ENCODE measurements at places on chromosomes 3 and 15.

DNA sequence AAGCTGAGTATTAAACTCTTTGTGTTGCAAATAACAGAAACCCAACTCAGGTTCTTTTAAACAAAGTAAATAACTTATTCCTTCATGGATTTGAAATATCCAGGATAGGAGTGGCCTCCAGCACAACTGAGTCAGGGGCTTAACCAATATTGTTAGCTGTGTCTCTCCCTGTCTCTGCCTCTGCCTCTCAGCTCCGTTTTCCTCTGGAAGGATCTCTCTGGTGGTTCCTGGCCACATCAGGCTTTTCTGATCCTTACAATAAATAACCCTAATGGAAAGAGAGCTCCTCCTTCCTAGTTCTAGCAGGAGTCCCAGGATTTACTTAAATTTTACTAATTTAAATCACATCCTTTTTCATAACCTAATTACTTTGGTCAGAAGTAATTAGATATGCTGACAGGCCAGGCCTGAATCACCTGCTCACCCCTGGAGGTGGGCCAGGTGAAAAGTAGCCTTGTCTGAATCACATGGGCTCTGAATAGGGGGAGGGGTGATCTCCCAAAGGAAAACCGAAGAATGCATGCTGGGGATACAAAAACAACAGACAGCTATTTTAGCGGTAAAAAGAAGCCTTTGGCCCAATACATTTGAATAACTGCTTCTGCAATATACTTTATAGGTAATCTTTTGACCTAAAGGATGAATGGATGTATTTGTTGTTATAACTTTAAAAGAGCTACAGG is 75.4 kb downstream of the REC114 start:
- no peak for DNase-seq

GRCh38 chr15:87493803-87494202 is 762.7 kb downstream of the NTRK3 start:
- no peak for DNase-seq

DNA sequence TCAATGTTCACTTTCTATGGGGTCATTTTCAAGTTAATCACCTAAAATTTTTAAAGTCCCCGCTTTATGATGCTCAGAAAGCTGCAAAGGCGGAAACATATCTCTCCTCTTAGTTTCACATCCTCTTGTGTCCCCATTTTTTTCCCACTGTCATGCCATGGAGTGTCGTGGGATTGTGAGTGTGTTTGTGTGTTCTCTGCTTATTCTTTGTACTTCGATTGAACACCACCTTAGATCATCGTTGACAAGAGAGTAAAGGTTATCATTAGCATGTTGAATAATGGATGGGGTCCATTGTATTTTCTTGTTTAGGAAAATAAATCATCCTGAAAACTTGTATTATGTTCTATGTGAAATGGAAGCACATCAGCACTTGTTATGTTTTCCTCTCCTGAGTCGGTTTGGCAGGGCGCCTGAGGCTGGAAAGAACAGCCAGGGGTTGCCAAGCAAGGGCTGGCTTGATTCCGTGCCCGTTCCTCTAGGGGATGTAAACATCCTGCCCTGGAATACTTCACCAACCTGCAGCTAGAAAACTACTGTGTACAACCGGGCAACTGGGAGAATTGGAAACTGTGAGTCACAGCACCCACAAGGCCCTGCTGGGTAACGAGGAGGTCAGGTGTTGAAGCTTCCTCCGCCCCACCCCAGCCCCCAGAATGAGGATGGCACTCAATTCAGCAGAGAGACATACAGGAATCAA is 67.2 kb downstream of the EIF4E3 start:
- DNase-seq, result no peak

GRCh38 chr3:135491491-135492205 is 473.9 kb upstream of the PPP2R3A start:
- DNase-seq, result no peak

DNA sequence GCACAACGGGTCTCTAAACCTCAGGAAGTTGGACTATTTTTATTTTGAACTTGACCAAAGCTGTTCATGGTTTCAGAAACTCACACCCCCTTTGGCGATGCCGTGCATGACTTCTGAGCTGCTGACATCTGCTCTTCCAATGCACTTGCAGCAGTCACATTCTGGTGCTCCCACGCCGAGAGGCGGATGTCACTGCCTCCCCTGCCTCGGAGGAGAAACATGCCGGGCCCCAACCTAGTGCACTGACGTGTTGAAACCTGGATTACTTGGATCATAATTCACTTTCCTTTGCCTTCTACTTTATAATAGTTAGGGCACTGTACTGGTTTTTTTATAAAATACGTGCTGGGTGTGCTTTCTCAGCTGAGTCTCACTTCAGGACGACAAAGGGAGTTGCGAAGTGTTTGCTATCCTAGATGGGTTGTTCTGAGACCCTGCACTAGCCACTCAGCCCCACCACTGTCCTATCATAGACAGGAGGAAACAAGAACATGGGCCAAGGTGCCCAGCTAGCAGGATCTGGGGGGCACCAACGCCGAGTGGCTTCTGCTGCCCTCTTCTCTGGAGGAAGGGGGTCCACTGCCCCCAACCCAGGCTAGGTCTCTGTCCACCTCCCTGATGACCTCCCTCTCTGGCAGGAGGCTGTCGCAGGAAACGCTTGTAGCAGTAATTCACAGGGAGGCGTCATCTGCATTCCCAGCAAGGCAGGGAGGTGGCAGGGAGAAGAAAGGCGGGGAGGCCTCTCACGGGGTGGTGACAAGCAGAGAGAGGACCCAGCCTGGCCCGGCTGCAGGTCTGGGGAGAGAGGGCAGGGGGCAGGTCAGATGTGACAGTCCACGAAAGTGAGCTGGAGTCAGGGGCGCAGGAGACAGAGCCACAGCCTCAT is 158.8 kb upstream of the IQSEC1 start:
- DNase-seq, result no peak

GRCh38 chr15:73385205-73385604 is 16.4 kb upstream of the HCN4 start:
- DNase-seq, result no peak

GRCh38 chr3:129736070-129736469 is 129.6 kb upstream of the PLXND1 start:
- no peak for DNase-seq

DNA sequence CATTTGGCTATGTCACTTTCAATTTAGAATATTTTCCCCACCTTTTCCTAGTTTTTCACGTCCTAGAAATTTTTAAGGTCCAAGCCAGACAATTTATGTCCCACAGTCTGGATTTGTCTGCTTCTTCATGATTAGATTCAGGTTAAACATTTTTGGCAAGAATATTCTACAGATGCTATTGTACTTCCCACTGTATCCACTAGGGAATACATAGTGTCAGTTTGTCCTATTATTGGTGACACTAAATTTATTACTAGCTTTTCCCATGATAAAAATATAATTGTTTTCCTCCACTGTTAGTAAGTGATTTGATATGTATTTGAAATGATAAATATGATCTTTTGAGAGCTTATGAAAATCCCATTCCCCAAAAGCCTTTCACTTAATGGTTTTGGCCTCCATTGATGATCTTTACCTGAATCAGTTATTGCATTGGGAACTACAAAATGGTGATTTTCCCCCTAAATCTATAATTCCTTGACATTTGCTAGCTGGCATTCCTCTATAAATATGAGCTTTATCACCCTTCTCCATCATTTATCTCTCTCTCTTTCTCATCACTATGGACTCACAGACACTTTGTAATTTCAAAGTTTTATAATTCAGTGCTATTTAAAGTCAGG is 8.3 kb downstream of the ARL14 start:
- DNase-seq, result no peak

GRCh38 chr3:55164876-55165275 is 237.0 kb upstream of the LRTM1 start:
- no peak for DNase-seq

DNA sequence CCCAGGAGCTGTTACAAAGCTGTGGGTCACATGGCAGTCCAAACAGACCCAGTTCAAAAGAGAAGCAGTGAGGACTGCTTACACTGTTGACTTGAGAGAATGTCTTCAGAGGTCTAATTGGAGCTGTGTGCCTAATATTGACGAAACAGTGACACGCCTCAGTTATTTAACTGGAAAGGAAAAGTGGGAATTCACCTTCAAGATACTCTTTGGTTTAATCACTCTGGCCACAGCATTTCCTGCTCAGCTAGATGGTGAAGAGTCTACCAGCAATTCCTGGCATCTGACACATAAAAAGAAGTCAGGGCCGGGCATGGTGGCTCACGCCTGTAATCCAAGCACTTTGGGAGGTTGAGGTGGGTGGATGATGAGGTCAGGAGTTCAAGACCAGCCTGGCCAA is 326.4 kb downstream of the SV2B start:
- peak; percentile 9 for DNase-seq

GRCh38 chr3:147554332-147554731 is 145.2 kb downstream of the ZIC1 start:
- DNase-seq, result no peak

DNA sequence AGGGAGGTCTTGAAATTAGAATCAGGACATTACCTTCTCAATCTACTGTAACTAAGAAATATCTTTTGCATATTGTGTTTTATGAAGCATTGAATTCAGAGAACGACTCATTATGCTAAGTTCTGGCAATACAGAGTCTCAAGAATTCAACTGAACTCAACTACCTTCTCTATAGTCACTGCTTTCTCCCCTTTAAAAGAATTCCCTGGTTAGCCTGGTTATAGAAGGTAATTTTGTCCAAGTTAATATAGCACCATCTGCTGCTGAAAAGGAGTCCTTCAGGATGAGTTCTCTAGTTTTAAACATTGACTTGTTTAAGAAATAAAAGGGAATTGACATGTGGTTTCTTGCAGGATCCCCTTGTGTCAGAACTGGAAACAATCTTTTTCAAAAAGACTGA is 60.2 kb downstream of the IL16 start:
- no peak for DNase-seq

GRCh38 chr3:30004481-30004880 is 601.9 kb upstream of the TGFBR2 start:
- DNase-seq, result no peak

DNA sequence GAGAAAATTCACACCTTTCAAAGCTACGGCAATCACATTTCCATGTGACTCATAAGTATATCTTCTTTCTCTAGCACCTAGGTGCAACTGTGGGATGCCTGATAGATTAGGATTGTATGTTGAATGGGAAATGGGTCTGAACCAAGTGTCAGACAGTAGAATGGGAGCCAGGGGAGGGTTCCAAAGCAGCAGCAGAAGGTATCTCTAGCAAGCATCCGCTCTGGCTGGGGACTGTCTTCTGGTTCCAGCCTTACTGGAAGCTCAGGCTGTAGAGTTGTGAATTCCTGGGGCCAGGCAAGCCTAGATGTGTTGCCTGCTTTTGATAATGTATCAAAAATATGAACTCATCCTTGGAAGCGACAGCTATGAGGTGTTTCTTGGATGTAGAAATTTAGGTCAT is 2.1 kb upstream of the CHL1 start:
- DNase-seq, result no peak

DNA sequence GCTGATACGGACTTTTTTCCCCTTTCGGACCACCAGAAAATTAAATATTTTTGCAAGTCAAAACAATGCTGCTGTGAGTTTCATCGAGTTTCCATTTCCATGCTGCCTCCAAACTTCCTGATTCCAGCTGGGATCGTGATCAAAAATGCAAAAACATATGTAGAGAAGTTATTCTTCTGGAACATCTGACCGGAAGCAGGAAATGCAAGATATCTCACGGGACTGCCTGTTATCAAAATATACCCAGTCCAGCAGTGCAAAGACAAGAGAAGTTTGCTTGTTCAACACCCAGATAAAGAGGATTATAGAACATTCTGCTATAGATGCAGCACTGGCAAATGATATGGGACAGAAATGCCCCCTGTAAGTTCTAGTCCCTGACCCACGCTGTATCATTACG is 726.7 kb upstream of the NR2F2 start:
- no peak for DNase-seq

GRCh38 chr15:44101944-44102343 is 93.1 kb downstream of the FRMD5 start:
- no peak for DNase-seq

GRCh38 chr3:141998669-141999290 is 122.3 kb downstream of the ATP1B3 start:
- DNase-seq, result no peak

DNA sequence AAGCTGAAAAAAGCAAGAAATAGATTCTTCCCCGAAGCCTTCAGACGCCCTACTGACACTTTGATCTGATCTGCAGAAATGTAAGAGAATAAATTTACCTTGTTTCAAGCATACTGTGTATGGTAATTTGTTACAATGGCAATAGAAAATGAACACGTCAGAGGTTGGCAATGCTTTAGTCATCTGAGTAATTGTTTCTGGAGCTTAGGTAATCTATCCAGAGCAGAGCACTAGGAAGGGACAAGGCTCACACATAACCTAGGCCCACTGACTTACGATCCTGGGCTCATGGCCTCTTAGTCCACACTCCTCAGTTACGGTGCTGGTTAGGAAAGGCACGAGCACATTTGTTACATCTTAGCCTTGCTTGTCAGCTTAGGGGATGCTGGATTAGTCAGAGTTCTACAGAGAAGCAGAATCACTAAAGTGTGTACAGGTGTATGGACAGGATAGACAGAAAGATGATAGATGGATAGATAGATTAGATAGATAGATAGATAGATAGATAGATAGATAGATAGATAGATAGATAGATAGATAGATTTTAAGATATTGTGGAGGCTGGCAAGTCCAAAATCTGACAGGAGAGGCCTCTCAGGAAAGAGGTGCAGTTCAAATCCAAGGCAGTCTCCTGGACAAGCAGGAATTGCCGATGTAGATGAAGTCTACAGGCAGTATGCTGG is 46.8 kb upstream of the TBC1D23 start:
- no peak for DNase-seq

- DNase-seq, result no peak
These were observed 78.9 kb upstream of the BLM start for GRCh38 chr15:90638201-90638691.

DNA sequence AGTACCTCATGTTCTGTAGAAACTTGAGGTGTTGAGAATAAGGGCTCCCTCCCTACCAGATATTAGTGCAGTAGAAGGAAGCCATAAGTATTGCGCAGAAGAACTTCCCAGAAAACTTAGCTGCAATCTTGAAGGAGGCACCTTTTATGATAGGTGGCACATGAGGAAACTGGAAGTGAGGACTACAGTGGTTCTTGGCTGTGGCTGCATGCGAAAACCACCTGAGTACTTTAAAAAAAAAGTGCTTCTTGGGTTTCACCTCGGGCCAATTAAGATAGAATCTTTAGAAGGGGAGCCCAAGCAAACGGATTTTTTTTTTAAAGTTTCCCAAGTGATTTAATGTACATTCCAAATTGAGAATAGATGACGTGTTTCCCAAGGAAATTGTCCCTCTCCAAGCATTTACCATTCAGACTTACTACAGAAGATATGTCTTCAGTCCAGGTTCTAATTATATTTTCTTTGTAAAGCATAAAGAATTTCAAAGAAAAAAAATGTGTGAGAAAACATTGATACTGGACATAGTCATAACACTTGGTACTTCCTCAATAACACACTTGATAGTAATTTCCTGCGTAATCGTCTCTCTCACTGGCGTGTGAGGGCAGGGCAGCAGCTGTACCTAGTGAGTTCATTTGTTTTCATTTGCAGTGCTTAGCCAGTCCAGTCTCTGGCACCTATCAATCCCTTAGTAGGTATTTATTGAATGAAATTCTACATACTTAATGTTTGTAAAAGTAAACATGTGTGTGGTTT is 12.3 kb upstream of the NR1I2 start:
- no peak for DNase-seq

- no peak for DNase-seq
These were observed 81.1 kb upstream of the VGLL4 start for GRCh38 chr3:11724615-11725339.

- no peak for DNase-seq
These were observed 110.7 kb upstream of the CNTN4 start for GRCh38 chr3:1987980-1988379.

- DNase-seq, result no peak
These were observed 33.9 kb downstream of the DOCK3 start for GRCh38 chr3:50708620-50709019.

- no peak for DNase-seq
These were observed 26.5 kb downstream of the AKAP13 start for GRCh38 chr15:85406916-85407315.

All from activated T-cell treated with anti-CD3 and anti-CD28 coated beads for 48 hours (primary cell).